NCI-H187 treated with DMSO at 0.1 percent for 48 hours (cell line): ENCODE measurements at places on chromosomes 16 and 17.

- no peak for DNase-seq
Observed at GRCh38 chr16:56606476-56607108, 1.8 kb upstream of the MT2A start.

- DNase-seq, result no peak
Observed at GRCh38 chr16:13708347-13709120, 211.4 kb upstream of the ERCC4 start.

DNA sequence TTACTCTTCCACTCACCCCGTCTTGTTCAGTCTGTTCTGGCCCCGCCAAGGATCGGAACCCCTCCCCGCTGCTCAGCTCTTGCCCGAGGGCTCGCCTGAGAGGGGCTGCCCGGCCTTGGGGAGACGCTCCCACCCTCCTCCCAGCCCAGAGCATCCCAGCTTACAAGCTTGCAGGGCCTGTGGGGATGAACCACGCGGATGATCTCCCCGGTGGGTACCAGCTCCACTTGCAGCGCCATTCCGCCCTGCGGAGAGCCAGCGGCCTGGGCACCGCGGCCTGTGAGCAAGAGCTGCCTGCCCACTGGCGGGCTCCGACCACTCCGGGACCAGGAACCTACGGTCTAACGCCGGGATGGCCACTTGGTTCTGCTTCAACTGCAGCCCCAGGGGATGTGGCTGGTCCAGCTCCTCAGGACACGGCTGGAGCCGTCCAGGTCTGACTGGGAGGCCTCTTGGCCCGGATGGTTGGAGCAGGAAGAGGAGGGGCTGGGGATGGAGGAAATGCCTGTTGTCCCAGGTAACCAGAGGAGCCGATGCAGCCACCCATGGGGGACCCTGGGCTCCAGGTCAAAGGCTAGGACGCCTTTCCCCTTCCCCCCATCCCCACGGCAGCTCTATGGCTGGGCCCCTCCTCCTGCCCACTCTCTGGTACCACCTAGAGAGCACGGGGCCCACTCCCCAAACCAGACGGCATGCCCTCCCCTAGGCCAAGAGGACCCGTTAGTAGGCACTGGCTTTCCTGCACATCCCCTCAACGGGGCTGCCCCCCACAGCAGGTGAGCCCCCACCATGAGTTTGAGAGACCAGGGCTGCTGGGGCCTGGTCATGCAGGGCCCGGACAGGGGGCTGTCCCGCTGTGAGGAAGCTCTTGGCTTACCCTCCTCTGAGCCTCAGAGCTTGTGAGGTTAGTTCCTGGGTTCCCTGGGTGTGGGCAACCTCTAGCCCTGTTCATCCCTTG, at the start of gene MYO1C:
Gene MYO1C, minus strand, starts transcription at position 438 of the 958 bp plus-strand sequence. Its CDS starts 199 bp downstream, at position 239.
- DNase-seq, result no peak

- no peak for DNase-seq
Observed at GRCh38 chr17:19719355-19720209, 3.2 kb upstream of the SLC47A2 start.

DNA sequence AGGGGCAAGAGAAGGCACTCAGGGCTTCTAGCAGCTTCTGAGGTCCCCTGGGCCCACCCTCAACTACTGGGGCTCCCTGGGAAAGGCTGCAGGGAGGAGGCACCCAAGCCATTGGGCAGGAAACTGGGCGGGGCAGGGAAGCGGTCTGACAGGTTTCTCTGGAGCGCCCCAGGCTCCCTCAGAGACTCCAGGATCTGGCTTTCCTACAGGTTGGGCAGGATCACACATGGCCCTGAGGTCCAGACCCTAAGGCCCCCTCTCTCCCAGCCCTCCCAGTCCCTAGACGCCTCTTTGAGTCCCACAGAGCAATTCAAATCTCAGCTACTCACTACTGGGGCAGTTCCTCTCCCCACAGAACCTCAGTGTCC, 14.3 kb downstream of the JUP start:
- no peak for DNase-seq

DNA sequence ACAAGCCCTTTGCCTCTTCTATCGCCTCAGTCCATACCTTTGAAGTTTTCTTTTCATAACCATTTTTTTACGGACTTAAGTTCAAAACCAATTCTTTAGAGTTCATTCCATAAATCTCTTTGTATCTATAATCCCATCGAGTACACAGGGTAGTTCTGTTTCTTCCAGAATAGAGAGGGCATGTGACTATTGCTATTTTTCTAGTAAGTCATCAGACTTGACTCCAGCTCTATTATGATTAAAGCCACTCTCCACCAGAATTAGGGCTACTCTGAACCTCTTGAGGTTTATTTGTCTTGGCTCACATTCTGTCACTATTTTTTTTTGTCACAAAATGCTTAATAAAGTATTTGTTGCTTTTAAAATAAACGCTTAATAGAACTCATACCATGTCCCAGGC, 191.9 kb upstream of the AXIN2 start:
- DNase-seq, result no peak

- DNase-seq, result no peak
Observed at GRCh38 chr17:81870981-81871386, at the start of gene ARHGDIA. ARHGDIA (minus strand) TSS chr17:81871337; CDS start chr17:81869930, 1,407 bp downstream.

GRCh38 chr16:53678756-53679343, 24.8 kb downstream of the RPGRIP1L start:
- DNase-seq, result no peak

- DNase-seq, result no peak
Observed at GRCh38 chr17:45900723-45901415, 6.5 kb downstream of the MAPT start.

DNA sequence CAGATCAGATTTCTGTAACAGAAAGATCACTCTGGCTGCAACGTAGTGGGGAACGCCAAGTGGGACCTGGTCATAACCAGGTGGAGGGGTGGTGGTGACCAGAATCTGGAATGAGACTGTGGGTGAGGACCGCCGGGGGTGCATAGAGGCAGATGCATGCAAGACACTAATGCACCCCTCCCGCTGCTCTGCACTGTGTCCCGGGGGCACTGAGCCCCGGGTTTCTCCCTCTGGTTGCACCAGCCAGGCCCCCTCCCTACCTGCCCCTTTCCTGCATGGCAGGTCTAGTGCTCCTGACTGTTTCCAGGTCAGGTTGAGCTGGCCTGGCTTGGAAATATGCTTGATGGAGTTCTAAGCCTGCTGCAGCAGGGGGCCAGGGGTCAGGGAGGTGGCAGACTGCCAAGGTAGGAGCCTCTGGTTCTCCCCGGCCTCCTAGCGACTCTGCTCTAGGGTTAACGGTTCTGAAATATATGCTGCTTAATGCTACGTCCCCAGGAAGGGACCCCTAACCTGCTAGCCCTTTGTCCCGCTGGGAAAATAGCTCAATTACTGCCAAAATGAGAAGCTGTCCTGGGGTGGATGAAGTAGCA, 94.3 kb downstream of the SDK2 start:
- no peak for DNase-seq

GRCh38 chr17:66126231-66126630, 65.7 kb downstream of the CEP112 start:
- DNase-seq, result no peak

- no peak for DNase-seq
Observed at GRCh38 chr17:45230787-45231480, 9.2 kb downstream of the FMNL1 start.

GRCh38 chr17:9628509-9628908, 16.8 kb upstream of the USP43 start:
- DNase-seq, result no peak

GRCh38 chr17:4516735-4517134, 18.1 kb downstream of the SPNS2 start:
- no peak for DNase-seq

- DNase-seq, result no peak
Observed at GRCh38 chr17:21452377-21453143, 76.4 kb downstream of the KCNJ12 start.

- no peak for DNase-seq
Observed at GRCh38 chr17:79834565-79835469, 4.4 kb downstream of the CBX4 start.

- no peak for DNase-seq
Observed at GRCh38 chr16:81180578-81180977, 57.9 kb upstream of the BCO1 start.

- DNase-seq, result no peak
Observed at GRCh38 chr17:58351182-58351581, 819 bp downstream of the SUPT4H1 start.

DNA sequence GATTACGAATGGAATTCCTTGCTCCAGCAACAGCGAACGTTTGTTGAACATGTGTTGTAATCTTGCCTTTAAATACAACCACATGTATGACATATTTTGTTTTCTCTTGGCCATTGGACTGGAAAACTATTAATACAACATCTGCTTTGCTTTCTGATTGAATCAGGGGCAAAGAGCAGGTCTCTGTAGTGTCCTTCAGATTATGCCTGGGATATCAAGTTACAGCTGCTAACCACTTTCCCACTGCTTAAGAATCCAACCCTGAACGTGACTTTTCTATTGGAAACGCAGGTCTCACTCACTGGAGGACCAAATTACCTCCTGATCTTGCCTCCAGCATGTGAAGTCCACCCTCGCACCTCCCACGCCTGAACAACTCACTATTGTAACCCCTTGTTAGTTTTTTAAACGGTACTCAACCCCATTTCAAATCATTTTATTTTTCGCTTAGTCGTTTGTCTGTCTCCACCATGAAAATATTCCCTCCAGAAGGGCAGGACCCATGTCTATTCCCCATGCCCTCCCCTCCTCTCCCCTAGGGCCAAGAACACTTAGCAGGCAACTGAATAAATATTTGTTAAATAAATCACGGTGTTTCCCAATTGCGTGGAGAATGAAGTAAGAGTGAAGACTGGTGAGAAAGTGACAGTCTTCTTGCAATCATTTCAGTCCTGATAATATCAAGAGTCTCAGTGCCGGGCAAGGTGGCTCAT, 57.4 kb upstream of the MRTFB start:
- DNase-seq, result peak; percentile 40
